ENCODE measurements at places on chromosomes 7 and 10.
A peak's percentile ranks its signal among the peaks of the same experiment; 100 is the strongest.

- DNase-seq, result no peak
Observed at GRCh38 chr7:28409716-28410627, 2.3 kb upstream of the CREB5 start.

DNA sequence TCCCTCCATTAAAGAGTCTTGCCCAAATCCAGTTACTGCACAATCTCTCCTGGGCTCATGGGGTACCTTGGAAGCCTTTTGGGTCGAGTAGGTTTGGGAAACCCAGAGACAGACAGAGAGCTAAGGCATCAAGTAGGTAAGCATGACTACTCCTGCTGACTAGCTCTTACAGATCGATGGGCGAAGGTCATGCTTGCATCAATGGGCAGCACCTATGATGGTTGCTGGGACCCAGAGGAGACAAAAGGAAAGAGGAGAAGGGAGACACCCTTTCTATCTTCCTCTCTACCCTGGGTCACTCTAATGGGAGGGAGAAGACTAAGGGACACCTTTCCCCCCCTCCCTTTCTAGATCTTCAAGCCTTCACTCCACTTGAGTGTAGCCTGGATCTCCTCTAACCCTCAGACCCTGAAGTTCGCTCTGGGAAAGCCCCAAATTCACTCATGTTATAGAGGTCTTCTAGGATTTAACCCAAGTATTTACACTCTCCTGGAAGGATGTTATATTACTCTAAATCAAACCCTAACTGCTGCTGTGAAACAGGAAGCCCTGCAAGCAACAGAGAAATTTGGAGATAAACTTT lies 31.6 kb upstream of the ZNF746 start:
- DNase-seq, result peak; percentile 36

GRCh38 chr10:62811159-62811875 lies 4.8 kb downstream of the EGR2 start:
- no peak for DNase-seq

- no peak for DNase-seq
Observed at GRCh38 chr10:127319691-127320090, 123.3 kb upstream of the INSYN2A start.

DNA sequence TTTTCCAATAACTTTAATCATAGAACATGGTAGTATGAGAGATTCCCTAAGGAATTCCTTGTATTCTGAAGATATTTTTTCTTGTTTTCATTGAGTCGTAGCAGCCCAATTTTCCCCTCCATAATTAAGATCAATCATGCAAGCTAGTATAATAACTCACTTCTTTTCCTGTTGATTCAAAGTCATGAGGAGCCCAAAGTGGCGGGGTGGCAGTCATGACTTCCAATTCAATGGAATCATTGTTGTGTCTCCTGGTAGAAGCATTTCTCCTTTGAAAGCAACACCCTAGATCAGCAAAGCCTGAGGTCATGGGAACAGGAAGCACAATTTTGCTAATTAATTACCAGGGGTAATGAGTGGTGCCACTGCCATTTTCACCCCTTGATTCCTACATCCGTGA lies 77.6 kb upstream of the MAGI2 start:
- DNase-seq, result no peak

DNA sequence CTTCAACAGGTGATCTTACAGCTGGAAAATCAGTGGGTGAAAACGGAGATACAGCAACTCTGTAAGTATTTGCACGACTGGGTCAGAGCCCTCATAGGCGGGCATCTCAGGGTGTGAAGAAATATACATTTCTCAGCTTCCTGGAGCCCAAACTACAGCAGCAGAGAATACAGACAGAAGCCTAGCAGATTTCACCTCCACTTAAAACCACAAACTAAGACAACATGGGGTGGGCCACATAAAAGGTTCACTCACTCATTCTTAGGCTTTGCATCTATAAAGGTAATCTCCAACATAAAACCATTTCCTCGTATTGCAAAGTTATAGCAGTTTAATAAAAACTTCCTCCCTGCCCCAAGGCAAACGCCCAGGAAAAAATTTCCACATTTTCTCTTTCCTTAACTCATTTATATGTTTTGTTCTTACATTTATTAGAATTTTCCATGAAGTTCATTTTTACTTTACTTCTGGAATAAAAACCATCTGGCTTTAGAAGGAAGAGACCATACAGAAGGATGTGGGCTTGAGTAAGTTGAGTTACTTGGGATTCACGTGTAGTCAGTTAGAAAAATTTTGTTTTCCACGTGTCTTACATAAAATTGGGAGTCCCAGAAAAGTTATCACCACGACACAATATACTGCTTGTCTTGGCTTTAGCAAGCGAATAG lies 327.1 kb downstream of the FRMD4A start:
- no peak for DNase-seq

DNA sequence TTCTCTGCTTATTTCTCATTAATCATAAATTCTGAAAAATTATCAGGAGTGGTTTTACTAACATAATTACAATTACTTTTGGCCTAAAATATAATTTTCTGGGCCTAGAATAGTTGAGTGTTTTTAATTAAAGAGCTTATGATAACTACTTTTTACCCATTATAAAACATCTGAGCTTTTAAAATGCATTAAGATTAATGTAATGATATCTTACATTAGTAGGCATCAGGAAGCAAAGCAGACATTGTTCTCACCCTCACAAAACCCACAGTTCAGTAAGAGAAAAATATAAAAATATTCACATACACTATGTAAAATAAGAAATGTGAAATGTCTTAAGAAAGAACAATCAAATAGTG lies 443.7 kb upstream of the SEMA3A start:
- DNase-seq, result no peak

- no peak for DNase-seq
Observed at GRCh38 chr7:152351168-152351567, 84.6 kb downstream of the KMT2C start.

DNA sequence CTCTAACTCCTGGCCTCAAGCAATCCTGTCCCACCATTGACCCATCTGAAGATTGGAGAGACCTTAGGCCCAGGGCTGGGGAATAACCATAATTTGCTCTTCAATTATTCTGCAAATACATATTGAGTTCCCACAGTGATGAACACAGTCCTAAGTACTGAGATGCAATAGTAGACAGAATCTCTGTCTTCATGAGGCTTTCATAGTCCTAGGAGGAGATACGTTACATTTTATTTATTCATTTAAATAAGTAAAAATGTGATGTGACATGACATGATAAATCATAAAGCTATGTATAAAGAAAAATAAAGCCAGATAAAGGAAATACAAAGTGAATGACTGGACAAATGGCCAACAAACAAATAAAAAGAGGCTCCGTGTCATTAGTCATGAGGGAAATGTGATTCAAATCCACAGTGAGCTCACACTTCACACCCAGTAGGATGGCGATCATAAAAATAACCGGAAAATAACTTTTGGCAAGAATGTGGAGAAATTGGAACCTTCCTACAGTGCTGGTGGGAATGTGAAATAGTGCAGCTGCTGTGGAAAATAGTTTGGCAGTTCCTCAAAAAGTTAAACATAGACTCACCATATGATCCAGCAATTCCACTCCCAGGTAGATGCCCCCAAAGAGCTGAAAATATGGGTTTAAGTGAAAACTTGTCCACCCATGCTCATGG lies 52.1 kb upstream of the JCAD start:
- no peak for DNase-seq

- no peak for DNase-seq
Observed at GRCh38 chr7:95101422-95101821, 194.0 kb downstream of the PPP1R9A start.

- no peak for DNase-seq
Observed at GRCh38 chr7:33066771-33067170, 4.2 kb upstream of the NT5C3A start.

- DNase-seq, result no peak
Observed at GRCh38 chr7:2191016-2191415, 41.7 kb downstream of the MAD1L1 start.

- no peak for DNase-seq
Observed at GRCh38 chr7:91609525-91609924, 271.0 kb downstream of the MTERF1 start.

DNA sequence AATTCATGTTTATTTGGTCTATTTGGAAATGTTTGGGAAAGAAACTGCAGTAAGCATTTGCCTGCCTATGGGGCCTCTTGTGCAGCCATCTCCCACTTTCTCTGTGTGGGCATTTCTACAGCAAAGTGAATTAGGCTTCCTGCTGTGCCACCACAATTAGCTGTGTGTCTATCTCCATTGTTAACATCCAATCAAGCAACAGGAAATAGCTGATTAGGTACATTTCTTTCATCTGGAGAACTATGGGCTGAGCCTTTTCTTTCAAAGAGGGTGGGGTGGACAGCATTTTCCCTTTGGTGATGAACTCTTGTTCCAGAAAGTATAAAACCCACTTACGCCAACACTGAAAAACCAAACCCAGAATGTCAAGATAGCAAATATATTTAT lies 640.0 kb downstream of the ACTR3B start:
- DNase-seq, result no peak

- DNase-seq, result no peak
Observed at GRCh38 chr7:3033581-3033980, 10.1 kb downstream of the CARD11 start.

DNA sequence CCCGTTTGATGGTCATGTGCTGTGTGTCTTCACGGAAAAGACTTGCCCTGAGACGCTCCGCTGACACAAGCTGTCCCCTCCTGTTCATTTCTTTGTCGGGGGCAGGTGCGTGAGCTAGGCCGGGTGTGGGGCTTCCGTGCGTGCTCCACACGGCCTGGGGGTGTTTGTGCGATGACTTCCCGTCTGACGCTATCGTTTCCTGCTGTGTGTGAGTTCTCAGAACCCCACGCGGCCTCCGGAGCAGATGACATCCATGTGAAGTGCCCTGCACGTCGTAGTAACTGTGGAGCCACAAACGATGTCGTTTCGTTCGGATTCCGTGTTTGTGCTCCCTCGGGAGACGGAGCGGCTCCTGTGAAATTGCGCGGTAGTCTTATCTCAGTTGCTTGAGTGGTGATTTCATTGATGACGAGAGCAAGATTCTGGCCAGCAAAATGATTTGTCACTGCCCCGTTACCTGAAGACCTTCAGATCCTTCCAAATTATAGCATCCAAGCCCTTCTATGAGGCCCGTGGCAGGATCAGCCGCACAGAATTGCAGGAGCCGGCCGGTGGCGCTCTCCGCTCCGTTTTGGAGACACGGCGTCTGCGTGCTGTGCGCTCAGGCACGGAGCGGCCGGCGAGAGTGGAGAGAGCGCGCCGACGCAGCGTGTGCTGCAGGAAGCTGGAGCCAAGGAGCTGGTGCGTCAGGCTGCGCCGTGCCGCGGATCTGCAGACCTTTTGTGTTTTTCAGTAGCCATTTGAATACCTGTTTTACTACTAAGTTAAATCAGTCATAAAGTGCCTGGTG lies 94.9 kb downstream of the NKX6-2 start:
- DNase-seq, result no peak

DNA sequence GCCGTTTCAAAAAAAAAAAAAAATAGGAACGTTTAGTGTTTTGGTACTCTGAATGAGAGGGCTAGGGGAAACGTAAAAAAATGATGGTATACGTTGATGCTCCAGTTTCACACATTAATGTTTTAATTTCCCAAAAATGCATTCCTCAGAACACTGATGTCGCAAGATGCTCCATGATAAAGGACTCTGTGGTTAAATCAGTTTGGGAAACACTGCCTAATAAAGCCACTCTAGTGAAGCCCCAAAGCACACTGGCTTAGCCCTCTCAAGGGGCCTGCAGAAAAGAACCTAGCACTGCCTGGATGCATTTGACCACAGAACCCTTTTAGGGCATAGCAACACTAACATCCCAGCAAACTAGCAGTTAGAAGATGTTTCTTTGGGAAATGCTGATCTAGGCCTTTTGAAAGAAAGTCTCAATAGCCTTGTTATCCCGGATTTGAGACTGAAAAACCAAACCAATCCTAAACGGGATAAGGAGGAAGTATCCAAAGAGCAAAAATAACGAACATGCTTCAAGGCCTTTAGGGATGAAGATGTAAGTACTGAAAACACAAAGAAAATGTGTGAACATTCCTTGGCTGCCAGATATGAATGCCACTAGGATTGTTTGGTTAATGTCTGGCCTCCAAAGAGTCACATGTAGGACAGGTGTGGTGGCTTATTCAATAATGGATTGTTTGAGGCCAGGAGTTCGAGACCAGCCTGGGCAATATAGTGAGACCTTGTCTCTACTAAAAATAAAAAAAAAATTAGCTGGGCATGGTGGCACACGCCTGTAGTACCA lies 11.0 kb downstream of the DLG5 start:
- no peak for DNase-seq

GRCh38 chr7:40969641-40970040 lies 733.2 kb downstream of the INHBA start:
- no peak for DNase-seq

DNA sequence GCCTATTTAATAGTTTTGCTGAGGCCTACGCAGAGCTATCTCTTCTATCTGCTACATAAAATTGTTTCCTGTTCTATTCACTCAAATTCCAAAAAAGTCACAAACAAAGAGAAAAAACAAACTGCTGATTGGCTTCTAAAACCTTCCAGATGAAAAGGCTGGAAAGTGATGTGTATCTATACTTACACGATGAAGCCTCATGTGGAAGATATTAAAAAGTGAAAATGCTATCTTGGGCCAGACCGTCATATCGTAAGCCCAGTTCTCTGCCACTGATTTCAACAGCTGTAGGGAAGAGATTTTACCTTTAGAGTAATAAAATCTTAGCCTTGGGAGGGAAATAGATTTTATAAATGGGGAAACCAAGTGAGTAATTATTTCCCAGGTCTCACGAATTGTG lies 394.8 kb downstream of the KIF20B start:
- DNase-seq, result no peak

DNA sequence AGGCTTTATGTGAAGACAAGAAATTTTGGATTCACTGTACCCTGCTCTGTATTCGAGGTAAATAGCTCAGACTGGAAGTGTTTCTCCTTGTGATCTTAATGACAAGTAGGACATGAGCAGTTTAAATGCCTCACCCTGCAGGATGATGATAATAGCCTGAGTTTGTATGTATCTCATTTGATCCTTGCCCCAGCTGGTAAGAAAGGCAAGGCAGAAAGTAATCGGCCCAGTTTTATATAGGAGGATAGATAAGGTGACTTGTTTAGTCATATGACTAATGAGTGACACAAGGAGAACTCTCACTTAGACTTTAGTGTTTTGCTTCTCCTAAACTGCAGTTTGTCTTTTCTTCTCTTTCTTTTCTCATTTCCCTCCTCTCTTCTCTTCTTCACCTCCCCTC lies 372.6 kb downstream of the PHF14 start:
- DNase-seq, result no peak

DNA sequence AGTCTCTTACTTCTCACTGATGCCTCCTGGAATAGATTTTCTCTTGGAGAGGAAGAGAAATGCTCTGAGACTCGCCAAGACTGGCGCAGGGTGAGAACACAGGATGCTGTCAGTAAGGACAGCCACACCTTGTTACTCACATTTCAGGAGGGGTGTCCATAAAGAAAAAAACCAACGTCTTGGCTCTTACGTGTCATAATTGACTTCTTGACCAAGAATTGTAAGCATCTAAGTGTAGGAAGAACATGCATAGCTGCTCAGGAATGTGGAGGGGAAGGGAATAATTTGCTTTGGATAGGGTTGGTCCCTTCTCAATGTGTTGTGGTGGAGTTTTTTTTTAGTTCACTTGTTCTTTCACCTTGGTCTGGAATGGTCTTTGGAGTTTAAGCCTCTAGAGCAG lies 43.8 kb upstream of the ZNF438 start:
- no peak for DNase-seq

- DNase-seq, result no peak
Observed at GRCh38 chr10:127254276-127254675, 57.9 kb upstream of the INSYN2A start.

GRCh38 chr10:6211671-6212635 lies 9.2 kb downstream of the PFKFB3 start:
- DNase-seq, result no peak

- no peak for DNase-seq
Observed at GRCh38 chr7:12712236-12712635, 24.8 kb downstream of the ARL4A start.

GRCh38 chr7:2862831-2863361 lies 18.8 kb upstream of the GNA12 start:
- DNase-seq, result no peak

Measured in HCT116 (cell line).